ENCODE measurements at places on chromosomes 13 and 19.

DNA sequence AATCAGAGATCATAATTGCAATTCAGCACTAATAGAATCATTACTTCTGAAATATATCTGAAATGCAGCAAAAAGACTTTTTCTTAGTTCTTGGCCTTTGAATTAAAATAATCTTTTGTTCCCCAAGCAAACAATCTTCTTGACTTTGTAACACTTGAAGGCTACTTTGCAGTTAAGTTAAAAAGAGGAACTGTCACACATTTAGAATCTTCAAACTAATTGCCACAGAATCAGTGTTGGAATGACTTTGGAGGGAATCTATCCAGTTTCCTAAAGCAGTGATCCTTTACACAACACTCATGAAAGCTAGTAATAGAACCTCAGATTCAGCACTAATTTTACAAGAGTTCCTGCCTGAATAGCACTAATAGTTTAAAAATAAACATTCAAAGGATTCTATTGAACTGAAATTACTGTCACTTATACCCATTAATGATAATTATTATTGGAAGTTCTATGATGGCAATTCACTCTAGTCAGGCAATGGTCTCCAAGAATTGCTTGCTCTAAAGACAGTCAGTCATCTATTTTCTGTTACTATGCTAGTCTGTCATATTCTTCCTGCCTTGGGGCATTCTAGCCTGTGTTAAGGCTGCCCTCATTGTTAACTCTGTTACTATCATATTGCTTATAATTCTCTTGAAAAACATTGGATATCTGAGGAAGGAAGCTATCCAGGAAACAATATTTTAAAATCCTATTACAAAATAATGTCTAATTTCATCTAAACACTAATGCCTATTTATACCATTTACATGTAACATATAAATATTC is 362.4 kb downstream of the DIAPH3 start:
- no peak for DNase-seq

DNA sequence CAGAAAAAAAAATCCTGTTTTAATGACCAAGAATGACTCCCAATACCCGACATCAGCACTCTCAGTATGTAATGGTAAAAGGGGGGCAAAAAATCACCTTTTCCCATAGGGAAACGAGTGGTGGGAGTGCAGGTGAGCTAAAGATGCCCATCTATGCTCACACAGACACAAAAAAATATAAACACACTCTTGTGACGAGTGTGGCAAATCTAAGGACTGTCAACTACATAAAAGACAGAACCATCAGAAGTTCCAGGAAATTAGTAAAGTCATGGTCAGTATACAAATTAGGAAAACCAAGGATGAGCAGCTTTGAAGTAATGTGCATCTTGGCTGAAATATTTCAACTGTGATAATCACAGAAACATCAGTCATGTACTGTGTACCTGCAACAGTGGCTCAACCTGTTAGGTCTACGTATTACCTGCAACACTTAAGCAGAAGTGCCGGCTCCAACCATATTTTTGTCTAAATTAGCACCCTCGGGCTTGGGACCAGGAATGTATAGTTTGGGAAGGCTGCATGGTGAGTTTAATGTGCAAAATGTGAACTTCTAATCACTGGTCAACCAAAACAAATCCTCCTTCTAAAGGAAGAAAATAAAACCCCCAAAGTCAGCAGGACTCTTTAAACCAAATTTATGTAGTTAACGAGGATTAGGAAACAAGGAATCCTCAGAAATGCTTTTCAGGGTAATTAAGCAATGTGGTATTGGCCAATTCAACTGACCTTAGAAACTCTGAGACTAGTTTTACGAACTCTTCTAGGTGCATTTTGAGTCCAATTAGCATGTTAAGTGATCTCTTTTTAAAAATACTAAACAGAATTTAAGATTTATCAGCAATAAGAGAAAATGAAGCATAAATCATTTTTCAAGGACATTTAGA is 24.3 kb downstream of the ANKRD10 start:
- DNase-seq, result no peak

DNA sequence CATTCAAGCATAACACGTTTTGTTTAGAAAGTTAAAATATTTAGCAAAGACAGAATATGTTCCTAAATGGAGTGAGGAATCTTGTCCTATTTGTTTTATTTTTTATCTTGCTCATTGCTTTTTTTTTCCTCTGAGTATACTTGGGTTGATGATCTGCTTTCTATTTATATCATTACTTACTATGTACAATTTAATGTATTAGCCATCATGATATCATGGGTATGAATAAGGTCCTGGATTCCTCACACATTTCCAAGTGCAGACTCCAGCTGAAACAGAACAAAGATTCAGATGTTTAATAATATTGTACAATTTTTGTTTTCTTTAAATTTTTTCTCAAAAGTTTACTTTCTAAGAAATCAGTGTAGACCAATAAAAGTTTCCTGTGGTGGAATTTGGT is 388.2 kb downstream of the GPC6 start:
- no peak for DNase-seq

GRCh38 chr13:46948338-46948737 is 51.5 kb upstream of the HTR2A start:
- no peak for DNase-seq

- DNase-seq, result no peak
Observed at GRCh38 chr19:16293118-16294091, 31.2 kb upstream of the KLF2 start.

DNA sequence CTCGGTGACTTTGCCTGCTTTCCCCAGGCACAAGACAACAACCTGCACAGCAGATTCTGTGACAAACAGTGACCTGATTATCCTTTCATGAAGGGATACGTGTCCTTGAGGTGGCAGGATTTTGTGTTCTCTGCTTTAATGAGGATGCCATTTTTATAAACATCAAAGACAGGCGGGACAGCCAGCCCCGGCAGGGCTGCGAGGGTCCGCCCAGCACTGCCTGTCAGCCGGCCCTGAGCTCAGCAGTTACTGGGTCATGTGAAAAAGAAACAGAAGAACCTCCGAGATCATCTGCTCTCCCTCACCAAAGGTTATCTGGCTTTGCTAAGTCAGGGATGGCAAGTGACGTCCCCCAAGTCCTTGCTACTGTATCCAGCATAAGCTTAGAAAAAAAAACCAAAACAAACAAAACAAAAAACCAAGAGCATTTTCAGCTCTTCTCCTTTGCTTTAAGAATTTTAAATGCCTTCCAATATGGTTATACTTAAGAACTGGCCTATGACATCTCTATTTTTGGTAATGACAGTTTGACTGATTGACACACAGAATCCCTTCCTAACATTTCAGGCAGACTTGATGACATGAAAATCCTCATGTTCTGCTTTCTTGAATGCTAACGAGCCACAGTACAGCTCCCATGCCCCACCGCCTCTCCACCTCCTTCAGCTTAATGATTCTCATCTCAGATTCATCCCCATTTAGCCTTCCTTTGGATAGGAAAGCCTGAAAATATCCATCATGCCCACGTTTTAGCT is 666.6 kb upstream of the ARGLU1 start:
- no peak for DNase-seq

DNA sequence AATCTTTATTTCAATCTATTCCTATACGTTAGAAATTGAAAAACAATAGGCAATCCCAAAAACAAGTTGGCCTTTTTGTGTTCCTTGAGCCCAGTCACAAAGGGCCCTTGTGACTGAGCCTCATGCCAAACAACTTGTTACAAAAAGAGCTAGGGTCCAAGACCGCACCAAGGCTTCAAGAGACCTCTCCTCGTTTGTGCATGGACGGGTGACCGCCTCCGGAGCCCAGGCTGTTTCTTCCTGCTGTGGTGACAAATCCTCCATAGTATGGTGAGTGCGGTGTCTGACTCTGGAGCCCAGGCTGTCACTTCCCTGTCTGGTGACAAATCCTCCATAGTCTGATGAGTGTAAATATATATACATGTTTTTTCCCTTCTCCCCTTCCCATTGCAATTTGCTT is 63.7 kb downstream of the ZNF93 start:
- no peak for DNase-seq

- DNase-seq, result no peak
Observed at GRCh38 chr13:46594374-46595078, 41.6 kb downstream of the LRCH1 start.

GRCh38 chr13:24284889-24285565 is 24.4 kb upstream of the C1QTNF9 start:
- no peak for DNase-seq

GRCh38 chr19:33456845-33457220 is 64.8 kb downstream of the PEPD start:
- DNase-seq, result no peak

DNA sequence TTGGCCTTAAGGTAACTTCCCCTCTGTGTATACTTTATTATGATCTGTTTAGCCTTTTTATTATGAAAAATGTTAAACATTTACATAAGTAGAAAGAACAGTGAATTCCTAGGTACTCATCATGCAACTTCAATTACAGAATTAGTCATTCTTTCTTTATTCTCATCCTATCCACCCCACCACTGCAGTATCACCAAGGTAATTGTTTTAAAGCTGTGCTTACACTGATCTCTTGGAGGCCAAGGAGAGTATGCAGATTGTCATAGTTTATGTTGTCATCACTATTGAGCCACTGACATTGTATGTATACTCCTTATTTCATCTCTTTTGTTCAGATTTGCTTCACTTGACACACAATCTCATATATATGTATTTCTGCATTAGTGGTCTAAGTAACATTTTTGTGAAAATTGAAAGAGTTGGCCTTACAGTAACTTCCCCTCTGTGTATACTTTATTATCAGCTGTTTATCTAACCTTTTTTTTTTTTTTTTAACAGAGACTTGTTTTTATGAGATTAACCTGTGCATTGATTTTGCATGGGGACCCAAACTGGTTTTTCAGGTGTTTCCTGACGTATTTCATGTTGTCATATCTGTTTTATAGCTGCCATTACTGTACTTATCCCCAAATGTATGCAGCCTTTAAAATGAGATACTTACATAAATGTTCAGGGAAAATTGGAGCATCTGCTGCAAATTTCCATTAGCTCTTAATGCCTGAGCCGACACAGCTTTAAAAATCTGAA is 4.5 kb downstream of the ZNF507 start:
- DNase-seq, result no peak

DNA sequence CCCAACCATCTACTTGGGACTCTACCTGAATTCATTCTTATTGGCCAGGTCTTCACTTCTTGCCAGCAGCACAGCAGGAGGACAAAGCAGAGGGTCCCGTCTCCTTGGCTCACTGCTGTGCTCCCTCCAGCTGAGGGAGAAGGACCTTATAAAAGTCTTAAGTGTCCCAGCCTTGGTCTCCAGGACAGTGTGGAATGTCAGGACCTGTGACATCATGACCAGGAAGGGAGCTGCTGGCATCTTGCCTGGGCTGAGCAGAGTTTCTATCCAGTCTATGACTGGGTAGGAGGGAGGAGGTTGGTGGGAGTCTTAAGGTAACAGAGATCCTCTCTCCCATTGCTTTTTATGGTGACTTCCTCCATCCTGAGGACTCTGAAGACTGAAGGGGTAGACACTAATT is 56.6 kb upstream of the ANKRD10 start:
- DNase-seq, result no peak

DNA sequence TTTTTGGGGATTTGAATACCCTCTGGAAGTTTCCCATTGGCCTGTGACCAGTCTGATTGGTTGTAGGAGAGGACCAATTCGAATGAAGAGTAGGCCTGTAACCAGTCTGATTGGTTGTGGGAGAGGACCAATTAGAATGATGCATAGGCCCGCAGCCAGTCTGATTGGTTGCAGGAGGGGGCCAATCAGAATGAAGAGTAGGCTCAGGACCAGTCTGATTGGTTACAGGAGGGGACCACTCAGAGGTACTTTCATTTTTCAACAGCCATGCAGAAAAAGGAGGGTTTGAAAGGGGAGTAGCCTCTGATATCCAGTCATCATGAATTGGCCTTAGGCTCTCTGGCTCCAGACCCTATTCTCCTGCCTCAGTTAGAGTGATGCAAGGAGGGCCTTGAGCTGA is 30.4 kb upstream of the SLC1A5 start:
- DNase-seq, result no peak

DNA sequence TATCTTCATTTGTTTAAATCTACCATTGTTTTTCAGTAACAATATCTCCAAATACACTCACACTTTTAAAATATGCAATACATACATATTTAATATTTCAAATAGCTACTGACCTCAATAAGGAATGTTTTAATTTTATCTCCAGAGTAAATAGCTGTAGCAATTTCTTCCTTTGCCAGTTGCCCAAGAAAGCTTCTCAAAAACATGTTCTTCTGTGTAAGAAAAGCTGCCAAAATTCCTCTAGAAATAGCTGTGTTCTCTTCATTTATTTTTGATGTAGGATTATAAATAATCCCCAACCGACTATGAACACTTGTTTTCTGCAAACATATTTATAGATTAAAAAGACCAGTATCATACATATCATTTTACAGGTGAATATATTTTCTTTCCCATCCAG is 150.5 kb downstream of the UGGT2 start:
- no peak for DNase-seq

GRCh38 chr13:73327579-73327978 is 268.8 kb downstream of the KLF5 start:
- DNase-seq, result no peak

GRCh38 chr19:996051-996838 is 4.0 kb upstream of the GRIN3B start:
- peak; percentile 67 for DNase-seq

DNA sequence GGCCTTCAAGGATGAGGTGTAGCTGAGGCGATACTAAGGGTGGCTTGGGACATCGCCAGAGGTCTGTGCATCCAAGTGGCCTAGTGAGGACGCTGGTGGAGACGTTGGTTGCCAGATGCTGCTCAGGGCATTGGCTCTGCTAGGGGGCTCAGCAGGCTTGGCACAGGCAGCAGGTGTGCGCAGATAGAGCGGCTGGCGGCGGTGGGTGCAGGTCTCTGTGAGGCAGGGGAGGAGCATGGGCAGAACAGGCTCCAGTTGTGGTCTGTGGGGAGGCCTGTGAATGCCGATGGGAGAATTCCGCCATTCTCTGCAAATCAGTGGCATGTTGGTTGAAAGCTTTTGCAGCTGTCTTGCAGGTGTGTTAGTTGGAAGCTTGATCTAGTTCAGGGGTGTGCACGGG is 21.2 kb downstream of the PRAM1 start:
- no peak for DNase-seq

- no peak for DNase-seq
Observed at GRCh38 chr13:21228738-21229137, 52.3 kb downstream of the MRPL57 start.

DNA sequence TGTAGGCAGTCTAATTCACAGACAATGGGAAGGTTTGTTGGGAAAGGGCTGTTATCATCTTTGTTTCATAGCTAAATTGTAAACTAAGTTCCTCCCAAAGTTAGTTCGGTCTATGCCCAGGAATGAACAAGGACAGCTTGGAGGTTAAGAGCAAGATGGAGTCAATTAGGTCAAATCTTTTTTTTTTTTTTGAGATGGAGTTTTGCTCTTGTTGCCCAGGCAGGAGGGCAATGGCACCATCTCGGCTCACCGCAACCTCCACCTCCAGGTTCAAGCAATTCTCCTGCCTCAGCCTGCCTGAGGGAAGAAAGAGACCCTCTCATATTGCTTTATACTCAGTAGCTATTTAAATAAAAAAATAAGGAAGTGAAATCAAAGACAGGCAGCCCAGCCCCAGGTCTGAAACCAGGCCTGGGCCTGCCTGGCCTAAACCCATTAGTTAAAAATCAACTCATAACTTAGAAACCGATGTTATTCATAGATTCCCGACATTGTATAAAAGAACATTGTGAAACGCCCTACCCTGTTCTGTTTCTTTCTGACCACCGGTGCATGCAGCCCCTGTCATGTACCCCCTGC is 297.4 kb upstream of the SGCG start:
- no peak for DNase-seq
